ENCODE measurements at places on chromosomes 16 and 17.

GRCh38 chr16:30482366-30482765 is 9.8 kb downstream of the ITGAL start:
- no peak for DNase-seq

DNA sequence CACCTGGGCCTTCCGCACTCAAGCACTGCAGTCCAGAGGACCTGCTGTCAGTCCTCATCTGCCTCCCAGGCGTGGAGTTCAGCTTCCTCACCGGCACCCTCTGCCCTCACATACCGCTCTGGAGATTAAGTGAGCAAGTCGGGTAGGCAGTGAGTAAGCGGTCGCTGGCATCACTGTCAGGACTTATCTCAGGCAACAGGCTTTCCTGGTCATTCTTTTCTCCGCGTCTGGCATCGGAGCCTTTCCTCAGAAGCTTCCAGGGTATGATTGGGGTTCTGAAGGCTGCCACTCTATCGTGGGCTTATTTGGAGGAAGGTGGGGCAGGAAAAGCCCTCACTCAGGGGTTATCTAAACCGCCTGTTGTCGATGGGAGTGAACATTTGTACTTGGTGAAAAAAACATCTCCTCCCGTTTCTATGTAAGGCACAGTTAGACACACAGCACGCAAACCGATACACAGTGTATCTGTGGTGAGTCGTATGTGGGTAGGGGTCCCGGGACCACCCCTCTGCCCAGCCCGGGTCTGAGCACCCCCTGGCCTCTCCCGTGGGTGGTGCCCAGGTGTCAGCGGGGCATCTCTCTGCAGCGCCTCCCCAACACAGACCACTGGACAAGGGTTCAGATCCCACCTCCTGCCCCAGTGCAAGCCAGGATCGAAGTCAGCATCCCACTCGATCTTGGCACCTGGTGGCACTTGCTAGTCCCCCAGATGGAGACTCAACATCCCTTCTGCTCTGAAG is 92.5 kb upstream of the PLCG2 start:
- DNase-seq, result no peak

DNA sequence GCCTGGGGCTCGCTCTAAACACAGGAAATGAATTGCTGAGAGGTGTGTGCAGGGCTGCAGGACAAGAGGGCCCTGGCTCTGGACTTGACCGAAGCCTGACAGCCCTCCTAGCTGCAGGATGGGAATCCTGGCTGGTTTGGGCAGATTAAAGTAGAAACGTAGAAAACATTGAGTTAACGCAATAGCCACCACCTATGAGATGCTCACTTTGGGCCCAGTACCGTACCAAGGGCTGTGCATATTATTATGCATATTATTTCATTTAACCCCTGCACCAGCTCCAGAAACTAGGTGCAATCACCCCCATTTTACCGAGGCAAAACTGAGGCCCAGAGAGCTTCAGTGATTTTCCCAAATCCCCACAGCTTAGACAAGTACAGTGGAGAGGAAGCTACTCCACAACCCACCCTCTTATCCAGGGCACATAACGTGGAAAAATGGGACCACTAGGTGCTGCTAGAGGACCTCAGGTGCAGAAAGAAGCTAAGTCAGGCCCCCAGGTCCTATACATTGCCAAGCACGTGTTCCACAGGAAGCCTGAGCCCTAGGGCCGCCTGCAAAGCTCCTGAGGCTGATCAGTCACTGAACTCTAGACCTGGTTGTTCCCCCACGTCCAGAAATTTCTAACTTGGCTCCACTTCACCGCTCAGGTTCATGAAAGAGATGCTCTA is 79.2 kb downstream of the MYH11 start:
- DNase-seq, result peak; percentile 34

GRCh38 chr16:31373235-31373634 is 18.3 kb downstream of the ITGAX start:
- DNase-seq, result no peak

DNA sequence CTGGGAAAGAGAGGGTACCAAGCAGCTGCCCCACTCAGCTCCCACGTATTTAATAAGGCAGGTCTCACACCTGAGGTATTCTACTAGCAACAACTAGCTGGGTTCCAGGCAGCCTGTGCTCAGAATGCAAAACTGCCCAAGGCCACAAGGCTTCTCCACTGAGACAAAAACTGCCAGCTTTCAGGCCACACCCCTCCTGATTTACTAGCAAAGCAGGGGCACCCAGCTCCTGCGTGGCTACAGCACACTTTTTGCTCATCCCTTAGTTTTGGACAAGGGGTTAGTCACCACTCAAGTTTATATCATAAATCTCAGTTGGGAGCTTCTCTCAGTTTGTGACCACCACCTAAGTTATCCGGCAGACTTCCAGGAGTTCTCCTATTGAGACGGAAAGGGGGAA is 494.6 kb downstream of the CDH11 start:
- DNase-seq, result no peak

DNA sequence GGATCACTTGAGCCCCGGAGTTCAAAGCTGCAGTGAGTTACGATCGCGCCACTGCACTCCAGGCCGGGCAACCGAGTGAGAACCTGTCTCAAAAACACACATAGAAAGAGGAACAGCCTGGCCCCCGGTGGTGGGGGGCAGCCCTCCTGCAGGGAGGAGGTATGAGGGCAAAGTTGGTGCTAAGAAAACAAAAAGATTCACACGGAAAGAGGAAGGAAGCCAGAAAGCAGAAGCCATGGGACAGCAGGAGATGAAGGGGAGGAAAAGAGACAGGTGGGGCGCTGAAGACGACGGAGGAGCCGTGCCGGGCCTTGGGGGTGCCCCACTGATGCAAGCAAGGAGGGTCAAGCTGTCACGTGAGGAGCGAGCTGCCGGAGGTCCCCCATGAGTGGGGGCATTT is 8.2 kb upstream of the C16orf74 start:
- no peak for DNase-seq

Data from adipocyte (in vitro differentiated cells).